Activated CD8-positive, alpha-beta memory T cell treated with anti-CD3 and anti-CD28 coated beads for 48 hours (primary cell): ENCODE measurements at places on chromosomes 5 and 9.

DNA sequence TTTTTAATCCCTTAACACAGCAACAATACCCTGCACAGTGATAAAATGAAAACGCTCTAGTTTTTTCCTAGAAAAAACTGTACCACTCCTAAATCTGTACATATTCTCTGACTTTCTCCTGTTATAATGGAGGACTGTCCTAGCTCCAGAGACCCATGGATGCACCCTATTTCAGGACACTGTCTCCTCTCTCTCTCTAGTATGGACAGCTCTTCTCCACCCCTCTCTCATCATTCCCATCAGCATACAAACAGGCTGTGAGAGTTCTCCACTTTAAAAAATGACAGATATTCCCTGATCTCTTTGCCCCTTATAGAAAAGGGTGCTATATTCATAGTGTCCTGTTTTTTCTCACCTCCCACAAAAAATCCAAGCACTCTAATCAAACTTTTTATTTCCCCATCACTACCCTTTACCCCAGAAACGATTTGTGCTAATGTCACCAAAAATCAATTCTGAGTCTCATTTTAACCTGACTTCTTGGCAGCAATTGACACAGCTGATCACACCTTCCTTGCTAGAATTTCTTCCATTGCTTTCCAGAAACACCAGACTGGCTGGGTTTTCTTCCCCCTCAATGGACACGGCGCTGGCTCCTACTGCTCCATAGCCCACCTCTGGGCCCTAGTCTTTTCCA, 20.7 kb downstream of the ZNF608 start:
- no peak for DNase-seq

GRCh38 chr9:135355521-135356011, 124.0 kb upstream of the PPP1R26 start:
- DNase-seq: no peak

DNA sequence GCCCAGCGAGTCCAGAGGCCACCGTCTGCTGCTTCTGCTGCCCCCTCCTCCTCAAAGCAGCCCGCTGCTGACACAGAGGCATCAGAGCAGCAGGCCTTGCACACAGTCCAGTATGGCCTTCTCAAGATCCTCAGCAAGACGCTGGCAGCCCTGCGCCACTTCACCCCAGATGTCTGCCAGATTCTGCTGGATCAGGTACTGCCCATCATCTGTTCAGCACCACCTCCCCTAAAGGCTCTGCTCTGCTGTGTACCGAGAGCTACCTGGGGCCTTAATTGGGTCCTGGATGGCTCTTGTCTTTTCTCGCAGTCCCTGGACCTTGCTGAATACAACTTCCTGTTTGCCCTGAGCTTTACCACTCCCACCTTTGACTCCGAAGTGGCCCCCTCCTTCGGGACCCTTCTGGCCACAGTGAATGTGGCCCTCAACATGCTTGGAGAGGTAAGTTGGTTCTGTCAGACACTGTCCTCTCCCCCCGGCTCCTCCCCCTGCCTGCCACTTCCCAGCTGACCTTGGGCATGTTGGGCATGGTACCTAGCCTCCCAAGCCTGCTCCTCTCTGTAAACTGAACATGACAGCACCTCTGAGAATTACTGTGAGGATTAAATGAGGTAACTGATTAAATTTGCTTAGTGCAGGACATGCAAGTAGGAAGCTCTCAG, 22.7 kb downstream of the SH3GLB2 start:
- no peak for DNase-seq

DNA sequence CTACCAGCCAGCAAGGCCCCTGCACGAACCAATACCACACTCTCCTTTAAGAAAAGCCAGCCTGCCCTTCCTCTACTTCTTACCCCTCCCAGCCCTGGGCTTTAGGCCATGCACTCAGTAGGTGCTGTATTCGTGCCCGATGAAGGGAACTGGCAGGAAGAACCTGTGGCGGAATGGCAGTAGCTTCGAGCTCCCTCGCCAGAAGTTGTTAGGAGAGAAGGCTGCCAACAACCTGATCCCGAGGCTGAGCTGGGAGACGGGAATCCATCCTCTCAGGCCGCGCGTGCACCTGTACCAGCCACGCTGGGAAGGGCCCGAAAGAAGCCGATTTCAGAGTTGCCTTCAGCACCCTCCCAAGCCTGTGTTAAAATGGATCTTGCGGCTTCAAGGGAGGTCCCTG, 45.3 kb upstream of the AKNA start:
- DNase-seq: no peak

- no peak for DNase-seq
These were observed 1.6 kb downstream of the TSLP start for GRCh38 chr5:111072949-111073682.

- no peak for DNase-seq
These were observed 272.8 kb downstream of the TAF11L14 start for GRCh38 chr5:17907094-17907493.

DNA sequence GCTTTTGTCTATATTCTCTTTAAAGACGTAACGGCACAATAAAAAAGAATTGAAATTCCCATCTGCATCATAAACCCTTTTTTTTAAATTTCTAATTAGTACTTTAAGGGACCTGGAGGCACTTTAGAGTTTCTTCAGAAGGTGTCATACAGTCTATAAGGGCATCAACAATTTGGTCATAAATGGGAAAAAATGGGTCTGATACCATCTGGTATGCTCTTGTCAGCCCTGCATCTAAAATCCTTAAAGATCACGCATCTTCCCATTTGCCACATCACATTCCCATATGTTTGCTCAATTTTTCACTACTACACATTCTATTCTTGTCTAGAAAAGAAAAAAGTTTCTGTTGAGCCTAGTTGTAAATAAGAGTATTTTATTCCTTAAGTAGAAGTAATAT, 53.8 kb downstream of the COX7C start:
- DNase-seq: no peak

DNA sequence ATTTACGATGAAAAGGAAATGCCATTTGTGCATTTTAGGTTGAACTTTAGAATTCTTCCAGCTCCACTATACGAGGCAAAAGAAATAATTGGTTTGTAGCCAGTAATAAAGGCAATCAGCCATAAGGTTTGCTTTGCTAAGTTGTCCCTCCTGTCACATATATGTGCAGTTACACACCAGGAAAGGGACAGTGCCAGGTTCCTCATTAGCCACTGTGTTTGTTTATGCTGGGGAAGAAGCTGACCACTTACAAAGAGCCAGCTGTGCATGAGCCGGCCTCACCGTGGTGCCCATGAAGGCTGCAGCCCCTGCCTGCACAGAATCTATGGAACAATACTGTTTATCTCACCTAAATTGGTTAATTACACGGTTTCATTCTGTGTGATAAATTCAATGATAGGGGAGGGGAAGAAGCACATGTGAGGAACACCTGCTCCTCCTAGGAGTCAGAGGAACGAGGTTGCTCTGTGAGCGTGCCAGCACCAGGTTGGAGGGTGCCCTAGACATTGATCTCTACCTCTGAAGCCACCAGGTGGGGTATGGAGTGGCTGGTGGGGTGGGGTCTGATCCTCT, 173.8 kb upstream of the DAP start:
- DNase-seq: no peak

DNA sequence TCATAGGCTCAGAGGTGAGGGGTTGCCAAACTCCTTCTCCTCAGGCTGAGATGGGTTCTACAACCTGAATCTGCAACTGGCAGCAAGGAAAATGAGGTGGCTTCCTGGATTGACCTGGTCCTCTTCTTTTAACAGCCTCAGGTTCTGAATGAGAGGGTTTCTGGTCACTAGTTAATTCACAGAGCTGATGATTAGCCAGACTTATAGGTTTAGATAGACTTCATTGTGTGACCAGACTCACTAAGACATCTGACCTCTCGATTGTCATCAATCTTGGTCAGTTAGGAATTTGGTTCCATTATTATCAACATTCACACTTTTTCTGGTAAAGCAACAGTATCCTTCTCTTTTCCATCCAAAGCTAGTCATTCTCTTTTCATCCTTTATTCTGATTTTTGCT, 257.9 kb downstream of the PAPPA start:
- no peak for DNase-seq

GRCh38 chr5:28580616-28581015, 1542.2 kb upstream of the CDH9 start:
- DNase-seq: no peak

- DNase-seq: no peak
These were observed 99.2 kb downstream of the ADAMTS12 start for GRCh38 chr5:33792559-33792958.

GRCh38 chr5:145991044-145991575, 54.7 kb downstream of the SH3RF2 start:
- DNase-seq: no peak

- DNase-seq: no peak
These were observed 7.8 kb upstream of the C9orf40 start for GRCh38 chr9:74960561-74960960.

DNA sequence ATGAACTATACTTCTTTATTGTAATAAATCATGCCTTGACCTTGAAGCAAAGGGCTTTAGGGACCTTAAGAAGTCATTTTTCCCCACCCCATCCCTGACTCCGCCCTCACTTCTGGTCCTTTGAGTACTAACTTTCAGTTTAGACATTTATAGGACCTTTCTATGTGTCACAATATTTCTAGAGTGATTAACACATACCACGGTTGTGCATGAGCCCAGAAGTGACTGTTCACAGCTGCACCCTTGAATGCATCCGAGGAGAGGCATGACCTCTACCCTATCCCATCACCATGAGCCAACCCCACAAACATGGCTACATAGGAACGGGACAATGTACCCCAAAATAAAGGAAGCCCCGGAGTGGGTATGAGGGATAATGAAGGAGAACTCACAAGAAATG, 160.3 kb downstream of the HSD17B3 start:
- no peak for DNase-seq

GRCh38 chr5:159947708-159948358, 31.6 kb downstream of the ADRA1B start:
- DNase-seq: no peak

DNA sequence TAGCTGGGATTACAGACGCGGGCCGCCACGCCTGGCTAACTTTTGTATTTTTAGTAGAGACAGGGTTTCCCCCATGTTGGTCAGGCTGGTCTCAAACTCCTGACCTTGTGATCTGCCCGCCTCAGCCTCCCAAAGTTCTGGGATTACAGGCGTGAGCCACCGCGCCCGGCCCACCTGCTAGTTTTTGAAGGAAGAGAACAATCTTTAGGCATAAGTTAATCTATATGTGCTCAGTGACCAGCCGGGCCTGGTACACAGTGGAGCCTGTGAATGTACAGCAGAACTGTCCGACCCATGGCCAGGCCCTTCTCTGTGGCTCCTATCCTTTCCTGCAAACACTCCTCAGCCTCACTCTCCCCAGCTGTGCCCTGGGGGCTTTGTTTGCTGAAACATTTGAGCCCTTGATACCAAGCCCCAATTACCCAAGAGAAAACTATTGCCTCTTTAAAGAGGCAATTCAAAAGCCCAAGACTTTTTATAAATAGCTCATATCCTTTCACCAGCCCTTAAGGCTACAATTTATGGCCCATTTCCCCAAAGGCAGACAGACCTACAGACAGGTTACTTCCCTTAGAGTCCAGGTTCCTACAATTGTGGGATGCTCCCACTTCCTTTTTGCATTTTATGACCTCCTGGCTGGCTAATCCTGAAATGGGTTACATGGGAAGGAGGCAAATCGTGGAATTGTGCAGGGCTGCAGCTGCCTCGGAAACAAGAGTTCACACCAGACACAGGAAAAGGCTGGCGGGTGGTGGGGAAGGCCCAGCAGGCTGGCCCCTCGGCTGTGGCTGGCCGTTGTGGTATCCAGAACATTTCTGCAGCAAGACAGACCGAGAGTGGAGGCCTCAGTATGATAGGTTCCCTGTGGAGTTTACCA, 37.5 kb downstream of the SPRY4 start:
- no peak for DNase-seq

DNA sequence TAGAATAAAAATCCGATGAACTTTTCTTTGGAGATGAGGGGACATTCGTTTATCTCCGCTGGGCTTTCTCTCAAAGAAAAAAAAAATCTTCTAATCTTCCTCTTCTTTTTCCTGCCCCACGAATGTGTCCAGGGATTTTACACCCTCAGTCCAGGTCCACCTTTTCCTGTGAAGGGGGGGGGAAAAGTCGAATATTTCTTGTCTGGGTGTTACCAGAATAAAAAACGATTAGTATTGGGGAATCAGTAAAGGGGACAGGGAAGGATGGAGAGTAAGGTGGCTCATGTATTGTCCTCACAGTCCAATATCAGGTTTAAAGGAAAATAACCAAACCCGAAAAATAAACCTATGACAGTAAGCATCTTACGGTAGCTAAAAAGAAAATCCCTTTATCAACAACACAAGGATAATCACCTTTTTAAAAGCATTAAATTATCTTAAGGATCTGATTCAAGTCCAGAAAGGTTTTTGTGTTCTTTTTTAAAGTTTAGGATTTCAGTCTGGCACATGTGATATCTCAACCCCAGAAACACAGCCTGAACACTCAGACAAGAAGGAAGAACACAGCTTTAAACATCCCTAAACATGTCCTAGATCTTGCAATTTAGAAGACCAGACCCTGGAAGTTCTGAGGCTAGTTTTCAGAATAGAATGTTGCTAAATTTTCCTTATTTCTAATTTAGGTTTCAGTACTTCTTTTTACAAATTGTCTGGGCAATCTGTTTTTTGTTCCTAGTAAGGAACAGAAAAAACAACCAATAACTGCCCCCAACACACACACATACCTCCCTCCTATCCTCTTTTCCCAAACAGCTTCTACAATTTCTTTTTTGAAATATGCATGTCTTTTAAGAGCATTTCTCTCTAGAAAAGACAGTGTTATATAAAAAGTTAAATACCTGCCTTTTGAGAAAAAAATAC, 1.2 kb downstream of the ZNF608 start:
- DNase-seq: no peak

DNA sequence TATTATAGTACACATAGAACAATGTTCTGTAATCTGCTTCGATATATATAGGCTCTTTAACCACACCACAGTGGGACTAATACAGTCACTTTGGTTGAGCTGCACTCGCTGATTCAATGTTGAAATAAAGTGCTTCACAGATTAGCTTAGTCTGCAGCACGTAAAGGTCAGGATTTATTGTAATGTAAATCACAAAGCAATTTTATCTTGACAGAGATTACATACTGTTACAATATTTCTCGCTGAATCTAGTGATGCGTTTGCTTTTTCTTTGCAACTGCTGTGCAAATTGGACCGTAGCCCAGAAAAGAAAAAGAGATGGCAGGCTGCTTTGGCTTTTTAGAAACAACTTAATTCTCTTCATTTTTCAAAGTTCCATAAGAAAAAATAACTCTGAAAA, 52.9 kb downstream of the CETN3 start:
- DNase-seq: no peak

DNA sequence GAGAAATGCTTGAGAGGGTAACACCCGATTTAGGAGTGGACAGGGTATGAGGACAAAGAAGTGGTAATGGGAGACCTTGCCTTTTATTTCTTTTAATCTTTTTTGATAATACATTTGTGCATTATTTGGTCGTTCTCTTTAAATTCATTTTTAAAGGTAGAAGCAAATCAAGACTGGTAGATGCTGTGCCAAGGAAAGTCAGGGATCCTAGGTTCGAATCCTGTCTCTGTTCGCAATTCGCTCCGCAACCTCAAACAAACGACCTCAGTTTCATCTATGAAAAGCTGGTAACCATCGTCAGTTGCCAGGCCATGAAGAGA, 353 bp upstream of the TMED9 start:
- no peak for DNase-seq

DNA sequence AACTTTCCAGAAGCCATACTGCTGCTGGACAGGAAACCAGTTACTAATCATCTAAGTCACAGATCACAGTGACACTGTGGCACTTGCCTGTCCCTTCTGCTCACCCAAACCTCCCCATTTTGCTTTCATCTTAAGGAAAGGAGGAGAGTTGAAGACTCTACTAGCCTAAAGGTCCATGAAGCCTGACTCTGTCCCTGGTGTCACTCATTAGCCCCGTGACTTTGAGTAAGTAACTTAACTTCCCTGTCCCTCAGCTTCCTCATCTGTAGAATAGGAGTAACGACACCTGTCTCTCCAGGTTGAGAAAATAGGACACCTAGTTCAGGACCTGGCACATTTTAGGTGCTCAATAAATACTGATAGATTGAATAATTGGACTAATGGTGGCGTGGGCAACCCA, 536 bp upstream of the SLC6A7 start:
- DNase-seq: no peak
